WERI-Rb-1 (cell line): ENCODE measurements at places on chromosomes 4 and X.

DNA sequence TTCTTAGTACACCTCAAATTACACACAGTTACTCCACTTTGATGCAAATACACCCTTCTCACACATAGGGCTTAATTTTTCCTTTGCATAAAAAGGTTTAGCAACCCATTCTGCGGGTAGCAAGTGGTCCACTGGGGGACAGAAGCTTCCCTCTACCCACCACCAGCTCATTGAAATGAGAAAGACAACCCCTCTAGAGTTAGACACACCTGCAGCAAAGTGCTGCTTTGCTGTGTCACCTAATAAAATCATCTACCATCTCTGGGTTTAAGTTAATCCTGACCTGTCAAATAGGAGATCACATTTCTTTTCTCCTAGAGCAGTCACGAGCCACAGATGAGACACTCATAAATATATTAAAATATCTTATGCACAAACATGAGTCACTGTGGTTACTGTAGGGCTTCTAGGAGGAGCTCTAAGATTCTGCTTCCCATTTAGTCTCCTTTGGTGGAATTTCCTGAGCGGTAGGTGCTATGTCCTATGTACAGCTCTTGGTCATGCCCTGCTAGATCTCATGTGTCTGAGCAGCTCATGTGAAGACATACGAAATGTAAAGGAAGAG lies 11.9 kb downstream of the BMX start:
- no peak for DNase-seq

DNA sequence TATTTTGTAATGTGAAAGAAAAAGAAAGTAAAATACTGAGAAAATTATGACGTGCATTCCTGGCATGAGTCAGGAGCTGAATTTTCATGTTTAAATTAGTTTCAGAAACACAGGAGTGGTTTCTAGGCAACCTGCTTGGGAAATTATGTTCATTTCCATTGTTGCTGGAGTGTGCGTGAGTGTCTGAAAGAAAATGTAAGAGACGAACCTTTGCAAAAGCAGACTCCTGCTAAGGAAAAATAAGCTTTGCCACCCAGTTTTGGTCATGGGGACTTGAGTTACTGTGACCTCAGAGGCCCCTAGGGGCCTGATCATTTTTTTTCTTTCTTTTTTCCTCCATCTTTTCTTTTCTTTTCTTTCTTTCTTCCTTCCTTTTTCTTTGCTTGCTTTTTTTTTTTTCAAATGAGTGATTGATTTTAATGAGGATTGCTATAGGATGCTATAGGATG lies 18.8 kb upstream of the CHRNA9 start:
- DNase-seq = no peak

- DNase-seq = no peak
These were observed 56.1 kb downstream of the CCKAR start for GRCh38 chr4:26434030-26434639.

DNA sequence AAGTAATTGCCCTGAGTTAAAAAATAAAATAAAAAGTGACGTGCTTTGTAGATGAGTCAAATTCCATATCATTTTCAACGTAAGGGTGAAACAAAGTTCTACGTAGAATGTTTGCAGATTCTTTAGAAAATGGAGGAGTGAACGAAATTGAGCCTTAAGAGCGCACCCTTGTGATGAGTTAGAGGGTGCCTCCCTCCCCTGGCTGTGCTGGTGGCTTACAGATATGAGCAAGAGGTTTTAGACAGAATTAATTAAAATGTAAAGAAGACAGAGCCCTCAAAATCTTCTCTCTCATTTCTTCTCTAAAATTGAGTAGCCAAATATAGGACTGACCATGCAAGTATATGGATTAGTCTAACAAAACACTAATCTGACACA lies 30.2 kb upstream of the LGI2 start:
- no peak for DNase-seq

DNA sequence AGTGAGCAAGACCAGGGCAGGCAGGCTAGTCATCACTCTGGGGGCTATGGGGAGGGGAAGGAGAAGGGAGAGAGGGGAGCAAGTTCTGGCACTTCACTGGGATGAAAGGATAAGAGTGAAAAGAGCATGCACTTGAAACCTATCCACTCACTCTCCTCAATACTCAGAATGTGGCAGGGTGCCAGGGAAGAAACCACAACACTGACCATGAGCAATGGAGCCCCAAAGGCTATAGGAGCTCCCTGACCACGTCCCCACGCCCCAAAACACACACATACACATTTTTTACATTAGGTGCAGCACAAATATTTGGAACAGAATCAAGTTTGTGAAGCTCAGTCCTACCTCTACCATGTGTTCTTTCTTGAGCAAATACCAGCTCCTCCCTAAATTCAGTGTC lies 132.2 kb downstream of the IDS start:
- DNase-seq = no peak

DNA sequence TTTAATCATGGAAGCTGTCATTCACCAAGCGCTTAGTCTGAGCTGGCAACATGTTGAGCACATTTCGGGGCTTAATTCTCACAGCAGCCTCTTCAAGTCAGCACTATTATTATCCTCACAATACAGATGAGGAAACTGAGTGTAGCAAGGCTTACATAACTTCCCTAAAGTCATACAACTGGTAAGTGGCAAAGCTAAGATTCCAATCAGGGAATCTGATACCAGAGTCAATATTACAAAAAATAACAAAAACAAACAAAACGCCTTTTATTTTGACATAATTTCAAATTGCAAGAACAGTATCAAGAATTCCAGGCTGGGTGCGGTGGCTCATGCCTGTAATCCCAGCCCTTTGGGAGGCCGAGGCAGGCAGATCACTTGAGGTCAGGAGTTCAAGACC lies 120.4 kb upstream of the DUSP21 start:
- no peak for DNase-seq

DNA sequence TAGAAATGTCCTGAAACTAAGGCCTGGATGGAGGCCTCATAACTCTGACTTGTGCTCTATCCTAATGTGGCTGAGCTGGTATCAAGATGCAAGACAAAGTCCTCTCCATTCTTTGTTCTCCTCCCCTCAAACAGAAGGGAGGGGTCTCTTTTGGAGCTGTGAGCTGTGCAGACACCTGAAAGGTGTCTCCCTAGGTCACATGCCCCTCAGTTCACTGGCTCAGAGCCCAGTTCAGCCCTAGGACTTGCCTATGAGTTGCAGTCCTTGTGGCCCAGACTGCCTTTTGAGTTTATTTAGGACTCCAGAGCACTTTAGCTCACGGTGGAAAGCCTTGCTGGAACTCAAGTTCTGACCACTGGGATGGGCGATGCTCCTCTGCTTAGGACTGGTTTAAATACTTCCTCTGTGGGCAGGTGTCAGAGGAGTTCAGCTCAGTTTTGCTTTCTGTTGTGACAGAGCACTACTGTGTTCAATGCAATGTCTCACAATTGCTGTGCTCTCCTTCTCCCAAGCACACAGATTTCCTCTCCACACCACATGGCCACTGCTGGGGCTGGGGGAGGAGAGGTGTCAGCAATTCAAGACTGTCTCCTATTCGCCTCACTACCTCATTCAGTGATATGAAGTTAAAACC lies 84.8 kb upstream of the ZNF827 start:
- DNase-seq = no peak

DNA sequence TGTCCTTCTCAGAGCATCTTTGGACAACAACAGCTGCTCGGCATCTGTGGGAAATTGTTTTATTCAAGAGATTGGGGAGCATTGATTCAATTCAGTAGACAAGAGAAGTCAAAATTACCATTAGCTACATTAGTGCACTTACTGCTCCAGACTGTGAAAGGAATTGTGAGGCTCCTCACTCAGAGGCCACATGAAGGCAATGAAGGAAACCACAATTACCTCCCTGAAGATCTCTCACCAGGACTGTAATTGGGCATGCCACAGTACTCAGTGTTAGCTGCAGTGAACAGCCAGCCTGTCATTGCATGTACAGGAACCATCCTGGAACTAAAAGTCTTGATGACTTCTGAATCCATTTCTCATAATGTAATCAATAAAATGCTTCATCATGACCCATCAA lies 144.8 kb downstream of the PPA2 start:
- DNase-seq = no peak

DNA sequence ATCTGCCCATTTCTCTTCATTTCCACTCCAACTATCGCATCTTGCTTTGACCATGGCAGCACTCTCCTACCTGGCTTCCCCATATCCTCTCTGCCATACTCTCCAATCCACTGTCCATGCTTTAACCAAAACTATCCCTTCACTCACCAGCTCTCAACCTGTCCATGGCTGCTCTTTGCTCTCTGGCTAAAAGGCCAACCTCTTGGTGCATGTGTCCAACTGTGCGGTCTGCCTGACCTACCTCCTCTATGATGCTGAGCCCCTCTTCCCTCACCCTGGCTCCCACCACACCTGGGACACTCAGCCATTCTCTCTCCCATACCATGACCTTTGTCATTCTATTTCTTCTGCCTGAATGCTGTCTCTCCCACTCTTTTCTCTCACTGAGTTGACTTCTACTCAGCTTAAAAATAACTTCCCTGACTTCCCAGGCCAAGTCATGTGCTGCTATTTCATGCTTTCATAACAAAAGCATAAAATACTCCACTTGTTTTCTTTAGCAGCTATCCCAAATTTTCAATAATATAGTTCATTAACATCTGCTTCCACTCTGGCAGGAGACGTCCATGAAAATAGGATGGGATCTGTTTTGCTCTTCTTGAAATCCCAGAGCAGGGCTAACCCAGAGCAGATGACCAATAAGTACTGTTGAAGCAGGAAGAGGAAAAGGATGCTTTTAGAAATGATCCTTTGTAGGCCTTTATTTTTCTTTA lies 29.8 kb upstream of the KLF3 start:
- DNase-seq = no peak

GRCh38 chrX:22542641-22543040 lies 269.9 kb downstream of the CBLL2 start:
- no peak for DNase-seq

DNA sequence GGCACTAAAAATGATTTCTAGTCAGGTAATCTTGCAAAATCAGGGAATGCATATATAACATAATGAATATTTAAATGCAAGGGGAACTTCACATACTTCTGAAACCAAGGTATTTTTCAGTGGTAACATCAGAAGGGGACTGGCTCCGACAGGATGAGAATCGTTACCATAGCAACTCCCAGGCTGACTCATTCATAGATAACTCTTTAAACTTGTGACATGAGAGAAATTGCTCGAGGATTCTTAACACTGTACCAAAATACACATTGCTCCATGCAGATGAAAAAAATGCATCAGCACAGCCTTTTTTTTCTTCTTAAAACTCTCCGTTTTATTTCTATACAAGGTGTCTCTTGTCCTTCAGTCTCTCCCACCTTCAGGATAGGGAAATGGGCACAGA lies 114.3 kb downstream of the GABRB1 start:
- DNase-seq = no peak

DNA sequence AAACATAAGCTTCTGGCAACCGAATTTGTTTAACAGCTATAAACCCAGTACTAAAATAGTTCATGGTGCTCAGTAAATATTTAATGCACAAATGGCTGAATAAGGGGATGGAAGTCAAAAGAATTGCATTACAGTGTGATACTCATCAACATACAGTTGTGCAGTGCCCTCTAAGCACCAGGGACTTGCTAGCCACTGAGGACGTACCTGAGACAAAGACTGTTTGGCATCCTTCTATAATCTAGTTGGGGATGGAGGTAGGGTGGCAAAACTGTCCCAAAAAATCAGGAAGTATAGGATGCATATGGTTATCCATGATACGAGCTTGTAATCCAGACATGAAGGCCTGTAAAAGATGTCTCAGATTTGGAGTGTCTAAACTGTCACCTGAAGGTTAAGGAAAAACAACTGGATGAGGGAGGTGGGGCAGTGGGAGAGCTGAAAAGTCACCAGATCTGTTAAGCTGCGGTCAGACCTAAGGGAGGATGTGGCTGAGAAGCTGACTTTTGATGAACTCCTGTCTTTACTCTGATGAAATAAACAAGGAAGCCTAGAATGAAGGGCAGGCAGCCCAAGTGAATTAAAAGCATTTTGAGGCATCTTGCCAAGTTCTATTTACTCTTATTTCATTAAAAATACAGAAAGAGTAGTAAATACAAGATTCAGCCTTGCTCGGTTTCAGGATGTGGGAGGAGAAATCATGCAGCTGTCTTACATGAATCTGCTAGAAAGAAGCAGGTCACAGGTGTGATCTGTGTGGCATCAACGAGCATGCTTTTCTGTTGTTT lies 12.0 kb upstream of the CD38 start:
- no peak for DNase-seq

GRCh38 chrX:108601276-108601675 lies 135.1 kb downstream of the IRS4 start:
- DNase-seq = no peak

DNA sequence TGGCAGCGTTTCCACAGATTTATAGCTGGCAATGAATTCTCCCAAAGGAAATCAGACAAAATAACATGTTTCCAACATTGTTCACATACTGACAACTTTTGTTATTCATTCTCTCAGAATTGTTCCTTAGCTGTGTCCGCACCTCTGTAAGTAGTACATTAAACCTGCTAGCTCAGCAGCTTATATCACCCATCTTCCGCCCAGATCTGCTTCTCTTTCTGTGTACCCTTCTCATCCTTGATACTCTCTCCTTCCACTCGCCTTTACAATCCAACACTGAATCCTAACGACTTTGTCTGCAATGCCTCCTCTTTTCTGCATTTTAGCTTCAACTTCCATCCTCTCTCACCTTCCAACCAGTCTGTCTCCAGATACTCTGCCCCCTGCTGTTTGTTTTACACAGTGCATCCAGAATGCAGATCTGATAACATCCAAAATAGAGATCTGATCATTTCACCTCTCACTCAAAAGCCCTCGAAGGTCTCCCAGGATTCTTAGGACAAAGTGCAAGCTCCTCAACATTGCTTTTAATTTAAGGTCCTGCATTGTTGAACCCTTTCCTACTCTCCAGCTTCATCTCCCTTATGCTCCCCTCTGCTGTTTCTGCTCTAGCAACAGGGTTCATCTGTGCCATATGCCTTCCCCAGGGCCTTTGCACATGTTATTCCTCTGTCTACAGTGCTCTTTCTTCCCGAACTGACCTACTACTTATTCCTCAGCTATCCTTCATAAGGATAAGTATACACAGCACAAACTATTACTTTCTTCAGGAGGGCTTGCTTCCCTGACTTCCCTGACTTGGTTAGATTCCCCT lies 67.3 kb upstream of the VBP1 start:
- DNase-seq = peak; percentile 36

- no peak for DNase-seq
These were observed 15.6 kb downstream of the SRPX2 start for GRCh38 chrX:100659431-100660137.

- peak; percentile 32 for DNase-seq
These were observed 466.4 kb downstream of the STIM2 start for GRCh38 chr4:27326991-27327390.
